ENCODE measurements at places on chromosomes 12 and 14. TPM values are rescaled to one million over a fixed set of nuclear protein-coding genes. Genes with fewer than 3 reads are reported as not detected.

CDCA3 gene
- polyA plus RNA-seq, result 15.1 TPM

GRCh38 chr14:70653662-70654061, 11.9 kb downstream of the TTC9 start:
- DNase-seq, result no peak

GRCh38 chr14:99630202-99630601, 14.7 kb upstream of the HHIPL1 start:
- no peak for DNase-seq

- no peak for DNase-seq
These were observed 13.1 kb downstream of the KRT85 start for GRCh38 chr12:52354200-52354599.

DNA sequence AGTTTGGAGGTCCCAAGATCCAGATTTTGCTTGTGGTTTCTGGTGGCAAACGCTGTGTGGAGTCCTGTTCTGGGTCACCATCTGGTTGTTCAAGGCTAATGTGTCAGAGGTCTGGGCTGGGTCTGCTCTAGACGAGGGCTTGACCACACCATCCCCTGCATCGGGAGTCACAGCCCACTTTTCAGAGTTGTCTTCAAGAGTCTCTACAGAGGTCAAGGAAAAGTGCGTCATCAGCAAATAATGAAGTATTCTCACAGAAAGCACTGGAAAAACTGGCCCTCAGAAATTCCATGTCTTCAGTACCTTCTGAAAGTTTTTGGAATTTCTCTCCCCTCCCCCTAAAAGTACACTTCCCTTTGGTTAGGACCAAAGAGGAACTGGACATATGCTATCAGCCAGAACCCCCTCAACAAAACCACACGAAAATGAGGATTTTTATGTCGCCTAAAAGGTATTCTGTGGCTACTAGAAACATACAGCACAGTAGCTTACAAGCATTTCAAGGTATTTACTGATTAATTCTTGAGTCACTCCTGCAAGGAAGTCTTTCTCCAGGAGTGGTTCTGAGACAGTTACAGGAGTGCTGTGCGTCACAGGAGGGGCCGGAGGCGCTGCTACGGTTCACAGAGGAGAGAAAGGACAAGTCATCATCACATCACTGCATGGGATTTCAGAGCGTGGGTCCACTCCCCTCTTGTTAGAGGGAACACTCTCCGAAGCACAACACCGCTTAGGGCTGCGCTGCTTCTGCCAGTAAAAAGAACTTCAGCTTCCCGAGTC, 35.4 kb downstream of the RAD52 start:
- DNase-seq, result no peak

Data from muscle of arm (tissue), 14 donors.